GM12878 (cell line): ENCODE measurements at places on chromosomes 6 and 20. TPM values are rescaled to one million over a fixed set of nuclear protein-coding genes. Genes with fewer than 3 reads are reported as not detected.

The JAG1 gene
- total RNA-seq, result 3.1 and 3.2 TPM in 2 replicates

The PSORS1C2 gene
- not detected in 2 replicates for total RNA-seq

The UQCC2 gene
- 80.6 and 90.2 TPM in 2 replicates for total RNA-seq

The SNAP25 gene
- total RNA-seq, result not detected in 2 replicates

GRCh38 chr20:40892642-40893041, 136.0 kb upstream of the TOP1 start:
- H3K27me3 ChIP-seq, result no peaks in the 10 kb centered on the region
- DNase-seq, result no peak
- H3K4me1 ChIP-seq, result no peaks in the 10 kb centered on the region
- H3K27ac ChIP-seq, result no peak overlapping the region

GRCh38 chr6:152094992-152095592, 287.6 kb downstream of the ESR1 start:
- H3K27me3 ChIP-seq, result no peaks in the 10 kb centered on the region; the same call in 1 of the 2 replicates
- no peaks in the 10 kb centered on the region for H3K36me3 ChIP-seq
- H3K4me3 ChIP-seq, result no peak overlapping the region
- no peak for DNase-seq

GRCh38 chr20:641516-641875, 11.5 kb downstream of the SRXN1 start:
- H3K4me3 ChIP-seq, result no peak overlapping the region
- DNase-seq, result no peak
- no peaks in the 10 kb centered on the region for H3K4me1 ChIP-seq
- H3K36me3 ChIP-seq, result no peaks in the 10 kb centered on the region; the same call in 1 of the 2 replicates
- no peaks in the 10 kb centered on the region for H3K27me3 ChIP-seq

DNA sequence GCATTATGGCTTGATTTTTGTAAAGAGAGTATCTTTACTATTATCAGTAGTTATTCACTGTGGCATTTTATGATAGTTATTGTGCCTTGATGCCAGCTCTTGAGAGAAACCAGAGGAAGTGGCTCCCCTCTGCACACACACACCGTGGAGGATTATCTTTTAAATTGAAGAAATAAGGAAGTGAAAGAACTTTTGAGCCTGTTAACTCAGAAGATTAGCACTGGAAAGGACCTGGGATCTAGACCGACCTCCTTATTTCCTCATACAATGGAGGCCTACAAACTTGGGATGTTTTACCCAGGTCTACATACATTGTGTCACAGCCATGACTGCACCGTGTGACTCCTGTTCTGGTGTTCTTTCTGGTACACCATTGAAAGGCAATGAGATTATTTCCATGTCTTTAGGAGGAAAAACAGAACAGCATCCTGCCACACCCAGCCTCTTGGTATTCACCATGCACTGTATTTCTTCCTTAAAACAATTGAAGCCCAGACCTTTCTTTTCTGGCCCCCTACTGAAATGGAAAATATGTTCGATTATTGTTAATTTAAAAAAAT, 40.6 kb downstream of the HECA start:
- DNase-seq, result no peak
- H3K4me3 ChIP-seq, result no peak overlapping the region
- no peaks in the 10 kb centered on the region for H3K27me3 ChIP-seq
- H3K4me1 ChIP-seq, result peaks cover 13% of the 10 kb centered on the region

- no peaks in the 10 kb centered on the region for H3K36me3 ChIP-seq
- H3K4me1 ChIP-seq, result peaks cover 9% of the 10 kb centered on the region
- DNase-seq, result no peak
- H3K27me3 ChIP-seq, result no peaks in the 10 kb centered on the region
- H3K4me3 ChIP-seq, result no peak overlapping the region
These were observed 46.2 kb downstream of the SLC22A23 start for GRCh38 chr6:3410385-3411360.

DNA sequence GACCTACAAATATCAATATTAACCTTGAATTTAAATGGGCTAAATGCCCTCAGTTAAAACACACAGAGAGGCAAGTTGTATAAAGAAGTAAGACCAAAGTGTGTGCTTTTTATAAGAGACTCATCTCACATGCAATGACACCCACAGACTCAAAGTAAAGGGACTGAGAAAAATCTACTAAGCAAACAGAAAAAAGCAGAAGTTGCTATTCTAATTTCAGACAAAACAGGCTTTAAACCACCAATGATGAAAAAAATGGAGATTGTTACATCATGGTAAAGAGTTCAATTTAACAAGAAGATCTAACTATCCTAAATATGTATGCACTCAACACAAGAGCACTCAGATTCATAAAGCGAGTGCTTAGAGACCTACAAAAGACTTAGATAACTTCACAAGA, 741.9 kb upstream of the MARCKS start:
- DNase-seq, result no peak
- H3K36me3 ChIP-seq, result no peaks in the 10 kb centered on the region
- H3K4me1 ChIP-seq, result no peaks in the 10 kb centered on the region
- H3K4me3 ChIP-seq, result no peak overlapping the region
- H3K27me3 ChIP-seq, result no peaks in the 10 kb centered on the region

GRCh38 chr6:142946181-142946923, 1.4 kb upstream of the HIVEP2 start:
- H3K36me3 ChIP-seq, result no peaks in the 10 kb centered on the region
- peak overlapping the region; percentile 98 for H3K27ac ChIP-seq
- peak overlapping the region; percentile 94 for H3K4me3 ChIP-seq
- no peak for DNase-seq

DNA sequence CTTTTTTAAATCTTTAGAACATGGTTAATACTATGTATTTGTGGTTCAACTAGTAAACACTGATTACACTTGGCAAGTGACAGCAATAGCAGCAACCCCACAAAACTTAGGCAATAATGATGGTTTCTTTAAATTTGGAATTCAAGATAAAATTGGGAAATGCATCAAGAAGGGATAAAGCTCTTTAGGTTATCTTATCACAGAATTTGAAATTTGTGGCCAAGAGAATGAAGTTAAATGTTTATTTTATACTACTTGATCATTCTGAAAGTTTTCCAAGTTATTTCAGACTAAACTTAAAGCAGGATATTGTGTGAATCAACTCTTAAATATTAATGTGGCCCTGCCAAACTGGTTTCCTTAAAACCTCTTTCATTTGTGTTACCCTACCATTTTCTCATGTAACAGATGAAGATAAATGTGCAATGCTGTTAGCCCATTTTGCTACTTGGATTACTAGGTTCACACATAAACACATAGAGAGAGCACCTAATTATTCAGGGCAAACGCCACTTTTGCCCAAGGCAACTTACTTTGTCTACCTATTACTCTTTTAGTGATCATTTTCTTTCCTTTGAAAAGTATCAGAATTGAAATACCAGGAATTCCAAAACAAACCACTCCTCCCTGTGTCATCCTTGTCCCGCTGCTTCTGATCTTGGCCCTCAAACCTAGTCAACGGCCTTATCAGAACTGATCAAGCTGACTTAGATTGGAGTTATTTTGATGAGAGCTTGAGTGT, 186.7 kb upstream of the TENT5A start:
- DNase-seq, result no peak
- H3K36me3 ChIP-seq, result no peaks in the 10 kb centered on the region
- H3K27me3 ChIP-seq, result no peaks in the 10 kb centered on the region
- H3K4me3 ChIP-seq, result no peak overlapping the region

- H3K4me3 ChIP-seq, result no peak overlapping the region
- DNase-seq, result no peak
- H3K27ac ChIP-seq, result no peak overlapping the region
- no peaks in the 10 kb centered on the region for H3K36me3 ChIP-seq
- H3K4me1 ChIP-seq, result no peaks in the 10 kb centered on the region
These were observed 88.0 kb downstream of the METTL24 start for GRCh38 chr6:110270165-110270564.

DNA sequence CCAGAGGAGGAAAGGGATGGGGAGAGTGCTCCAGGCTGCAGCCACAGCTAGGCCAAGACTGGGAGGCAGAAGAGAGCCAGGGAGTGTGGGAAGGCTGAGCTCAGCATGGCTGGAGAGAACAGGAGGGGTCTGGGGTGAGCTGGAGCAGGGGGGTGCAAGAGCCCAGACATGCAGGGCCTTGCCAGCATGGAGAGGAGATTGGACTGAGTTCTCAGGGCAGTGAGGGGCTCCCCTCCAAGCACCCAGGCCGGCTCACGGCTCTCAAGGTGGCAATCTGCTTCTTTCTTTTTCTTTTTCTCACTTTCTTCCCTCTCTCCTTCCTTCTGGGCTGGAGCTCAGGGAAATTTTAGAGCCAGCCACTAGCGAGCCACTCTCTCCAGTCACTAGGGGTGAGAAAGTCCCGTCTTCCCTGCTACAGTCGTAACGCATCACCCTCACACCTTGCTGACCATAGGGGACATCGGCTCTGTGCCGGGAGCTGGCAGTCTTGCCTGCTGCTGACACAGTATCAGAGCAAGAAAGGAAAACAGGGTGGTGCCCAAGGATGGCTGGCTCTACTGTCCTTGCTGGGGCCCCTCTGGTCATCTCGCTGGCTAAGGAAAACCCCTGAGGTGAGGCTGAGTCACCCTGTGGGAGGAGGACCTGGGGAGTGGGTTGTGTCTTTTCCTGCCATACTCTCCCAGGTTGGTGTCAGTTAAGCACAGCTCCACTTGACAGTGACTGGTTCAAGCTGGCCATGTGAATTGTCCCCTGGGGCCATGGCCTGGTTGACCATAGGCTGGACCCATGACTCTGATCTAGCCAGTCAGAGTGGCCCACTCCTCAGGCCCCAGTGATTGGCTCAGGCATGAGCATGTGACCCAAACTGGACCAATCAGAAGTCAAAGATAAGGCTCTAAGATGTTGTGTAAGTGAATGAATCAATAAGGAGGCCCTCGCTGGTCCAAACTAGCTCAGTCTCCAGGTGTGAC, 135.1 kb upstream of the PMEPA1 start:
- H3K4me1 ChIP-seq, result no peaks in the 10 kb centered on the region
- H3K27ac ChIP-seq, result no peak overlapping the region
- no peaks in the 10 kb centered on the region for H3K36me3 ChIP-seq
- DNase-seq, result no peak
